H4 (cell line): ENCODE measurements at places on chromosomes 2 and 18.
A peak's percentile ranks its signal among the peaks of the same experiment; 100 is the strongest.

DNA sequence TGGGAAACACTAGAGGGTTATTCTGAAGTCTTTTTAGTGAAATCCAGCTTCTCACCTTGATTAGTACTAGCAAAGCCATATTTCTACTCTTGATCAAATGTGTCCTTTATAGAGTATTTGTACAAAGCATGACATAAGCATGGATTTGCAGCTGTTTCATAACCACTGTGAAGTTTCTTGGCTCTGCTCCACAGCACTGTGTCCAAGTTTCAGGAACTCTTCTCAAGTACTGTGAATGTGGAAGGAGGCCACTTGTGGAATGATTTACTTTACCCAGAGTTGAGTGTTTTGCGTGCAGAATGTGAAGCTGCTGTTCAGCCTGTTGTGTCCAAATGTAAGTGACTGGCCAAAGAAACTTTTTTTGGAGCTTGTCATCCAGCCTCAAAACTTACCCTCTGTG is 16.2 kb upstream of the MAPRE2 start:
- peak; percentile 29 for DNase-seq

DNA sequence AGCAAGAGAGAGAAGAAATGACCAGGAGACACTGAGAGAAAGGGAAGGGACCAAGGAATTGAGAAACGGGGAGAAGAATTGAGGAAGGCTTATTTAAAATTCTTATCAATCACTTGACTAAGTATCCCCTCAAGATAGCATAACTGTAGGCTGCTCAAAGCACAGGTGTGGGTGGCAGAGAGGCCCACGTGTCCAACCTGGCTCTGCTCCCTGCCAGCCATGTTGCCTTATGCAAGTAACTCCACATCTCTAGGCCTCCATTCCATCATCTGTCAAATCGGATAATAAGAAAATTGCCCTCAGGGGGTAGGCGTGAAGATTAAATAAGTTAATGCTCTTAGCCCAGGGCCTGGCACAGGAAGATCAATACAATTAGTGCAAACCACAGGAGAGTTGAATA is 7.4 kb upstream of the NPAS2 start:
- no peak for DNase-seq

GRCh38 chr2:129864719-129865118 is 114.7 kb upstream of the RAB6C start:
- DNase-seq, result no peak

GRCh38 chr2:102975996-102976975 is 214.5 kb downstream of the TMEM182 start:
- peak; percentile 74 for DNase-seq

DNA sequence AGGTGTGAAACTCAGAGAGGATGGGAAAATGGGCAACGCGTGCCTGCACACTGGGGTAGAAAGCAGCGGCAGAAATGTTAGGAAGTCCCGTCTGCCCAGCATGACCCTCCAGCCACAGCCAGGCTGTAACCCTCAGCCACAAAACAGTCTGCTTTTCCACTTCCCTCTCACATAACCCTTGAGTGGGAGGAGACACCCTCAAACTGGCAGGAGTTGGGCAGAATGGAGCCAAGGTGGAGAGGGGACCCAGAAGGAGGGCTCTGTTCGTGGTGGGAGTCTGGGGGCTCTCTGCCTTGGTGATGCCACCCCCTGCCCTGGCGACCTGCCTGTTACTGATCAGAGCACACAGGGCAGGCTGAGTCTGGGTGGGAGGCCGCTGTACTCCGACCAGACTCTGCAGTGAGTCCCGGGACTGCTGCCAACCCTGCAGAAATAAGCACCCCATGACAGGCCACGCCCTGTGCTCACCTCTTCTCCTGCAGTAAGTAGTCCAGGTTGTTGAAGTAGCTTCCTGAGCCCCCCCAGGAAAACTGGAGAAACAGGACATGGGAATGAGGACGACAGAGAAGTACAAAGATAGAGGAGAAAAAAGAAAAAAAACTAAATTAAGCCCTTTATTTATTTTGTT is 16.0 kb downstream of the FAM178B start:
- DNase-seq, result no peak

- peak; percentile 93 for DNase-seq
Observed at GRCh38 chr2:42138163-42139015, 30.8 kb upstream of the EML4 start.

GRCh38 chr18:23131693-23132319 is 3.5 kb upstream of the CABLES1 start:
- DNase-seq, result peak; percentile 76

GRCh38 chr2:138630164-138630563 is 128.6 kb downstream of the SPOPL start:
- no peak for DNase-seq

DNA sequence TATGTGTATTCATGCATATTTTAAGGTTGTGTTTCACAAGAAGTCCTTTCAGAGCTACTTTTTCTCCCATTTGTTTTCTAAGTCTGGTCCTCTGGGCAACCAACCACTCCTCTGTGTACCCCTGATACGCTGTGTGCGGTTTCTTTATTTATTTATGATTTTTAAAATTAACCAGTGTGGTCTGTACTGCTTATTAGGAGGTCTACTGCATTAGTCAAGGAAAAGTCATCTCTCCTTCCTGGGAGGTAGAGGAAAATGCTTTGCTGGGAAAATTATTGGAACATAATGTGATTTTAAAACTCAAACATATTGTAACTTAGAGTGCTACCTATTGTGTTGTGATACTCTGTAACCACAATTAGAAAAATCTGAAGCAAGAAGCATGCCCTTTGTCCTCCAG is 1404.3 kb downstream of the SUCLG1 start:
- no peak for DNase-seq

GRCh38 chr2:152555048-152555447 is 162.2 kb downstream of the PRPF40A start:
- no peak for DNase-seq

GRCh38 chr2:65436169-65436823 is 3.9 kb upstream of the SPRED2 start:
- DNase-seq, result peak; percentile 90

GRCh38 chr2:219362524-219363164 is 25.1 kb downstream of the DNPEP start:
- DNase-seq, result peak; percentile 99

DNA sequence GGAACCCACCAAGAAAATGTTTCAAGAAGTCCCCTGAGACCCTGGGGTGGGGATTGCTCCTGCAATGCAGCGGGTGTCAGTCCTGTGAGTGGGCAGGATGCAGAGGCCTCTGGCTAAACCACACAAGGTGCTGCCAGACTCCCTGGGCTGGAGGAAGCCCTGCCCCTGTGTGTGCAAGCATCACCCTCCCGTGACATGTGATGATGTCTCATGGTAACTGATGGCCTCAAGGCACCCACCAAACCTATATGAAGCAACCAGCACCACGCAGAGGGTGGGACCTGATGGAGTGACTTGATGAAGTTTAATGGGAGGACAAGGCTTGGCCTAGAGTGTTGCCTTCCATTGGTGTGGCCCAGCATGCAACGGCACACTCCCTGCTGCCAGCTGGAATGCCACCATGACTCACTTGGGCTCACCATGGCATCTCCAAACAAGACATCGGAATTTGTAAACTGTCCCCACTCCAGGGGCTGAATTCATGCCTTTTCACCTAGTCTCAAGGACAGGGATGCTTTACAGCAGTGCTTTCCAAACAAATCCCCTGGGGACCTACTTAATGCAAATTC is 8.7 kb upstream of the SLC14A1 start:
- DNase-seq, result peak; percentile 95

DNA sequence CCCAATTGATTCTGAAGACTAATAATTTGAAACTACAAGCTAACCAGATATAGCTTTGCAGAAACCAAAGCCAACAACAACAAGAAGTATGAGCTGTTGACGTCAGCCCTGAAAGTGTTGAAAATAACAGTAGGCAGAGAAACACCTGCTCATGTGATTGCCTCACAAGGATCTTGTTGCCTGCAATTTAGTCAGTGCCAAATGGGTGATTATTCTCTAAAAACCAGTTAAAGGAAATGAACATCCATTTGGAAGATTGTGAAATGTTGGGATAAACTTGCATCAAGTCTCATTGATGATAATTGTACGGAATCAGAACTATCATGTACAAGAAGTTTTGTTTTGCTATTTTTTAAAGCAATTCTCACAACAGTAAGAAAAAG is 2.8 kb downstream of the CYTIP start:
- DNase-seq, result no peak

GRCh38 chr18:9435041-9435440 is 40.3 kb upstream of the RALBP1 start:
- DNase-seq, result no peak

DNA sequence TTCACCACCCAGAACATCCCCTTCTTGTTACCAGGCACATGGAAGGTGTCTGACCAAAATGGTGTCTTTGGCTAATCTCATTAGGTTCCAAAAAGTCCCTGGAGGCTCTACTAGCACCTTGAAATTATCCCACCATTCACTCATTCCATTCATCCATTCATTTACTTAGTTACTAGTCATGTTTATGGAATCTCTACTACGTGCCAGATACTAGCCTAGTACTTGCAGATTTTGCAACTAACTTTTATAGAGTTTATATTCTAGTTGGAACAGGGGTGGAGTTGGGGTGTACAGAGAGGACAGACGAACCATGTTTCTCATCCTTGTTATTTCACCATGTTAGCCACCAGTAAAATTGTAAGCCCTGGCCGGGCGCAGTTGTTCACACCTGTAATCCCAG is 4.0 kb upstream of the NOP58 start:
- no peak for DNase-seq

- peak; percentile 55 for DNase-seq
Observed at GRCh38 chr2:75053484-75054112, 95.2 kb downstream of the POLE4 start.

DNA sequence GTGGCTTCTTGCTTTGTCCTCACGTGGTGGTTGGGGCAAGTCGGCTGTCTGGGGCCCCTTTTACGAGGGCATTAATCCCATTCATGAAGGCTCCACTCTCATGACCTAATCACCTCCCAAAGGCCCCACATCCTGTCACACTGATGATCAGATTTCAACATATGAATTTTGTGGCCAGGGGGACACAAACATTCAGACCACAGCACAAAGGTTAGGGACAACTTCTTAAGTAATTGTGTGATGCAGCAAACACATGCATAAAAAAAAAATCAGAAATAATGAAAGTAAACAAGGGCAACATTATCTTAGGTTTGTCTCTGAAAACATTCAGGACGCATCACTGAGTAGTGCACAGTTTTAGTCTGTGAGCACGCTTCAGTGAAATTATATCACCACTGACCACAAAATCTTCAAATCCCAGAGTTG is 54.2 kb upstream of the FRZB start:
- peak; percentile 70 for DNase-seq

DNA sequence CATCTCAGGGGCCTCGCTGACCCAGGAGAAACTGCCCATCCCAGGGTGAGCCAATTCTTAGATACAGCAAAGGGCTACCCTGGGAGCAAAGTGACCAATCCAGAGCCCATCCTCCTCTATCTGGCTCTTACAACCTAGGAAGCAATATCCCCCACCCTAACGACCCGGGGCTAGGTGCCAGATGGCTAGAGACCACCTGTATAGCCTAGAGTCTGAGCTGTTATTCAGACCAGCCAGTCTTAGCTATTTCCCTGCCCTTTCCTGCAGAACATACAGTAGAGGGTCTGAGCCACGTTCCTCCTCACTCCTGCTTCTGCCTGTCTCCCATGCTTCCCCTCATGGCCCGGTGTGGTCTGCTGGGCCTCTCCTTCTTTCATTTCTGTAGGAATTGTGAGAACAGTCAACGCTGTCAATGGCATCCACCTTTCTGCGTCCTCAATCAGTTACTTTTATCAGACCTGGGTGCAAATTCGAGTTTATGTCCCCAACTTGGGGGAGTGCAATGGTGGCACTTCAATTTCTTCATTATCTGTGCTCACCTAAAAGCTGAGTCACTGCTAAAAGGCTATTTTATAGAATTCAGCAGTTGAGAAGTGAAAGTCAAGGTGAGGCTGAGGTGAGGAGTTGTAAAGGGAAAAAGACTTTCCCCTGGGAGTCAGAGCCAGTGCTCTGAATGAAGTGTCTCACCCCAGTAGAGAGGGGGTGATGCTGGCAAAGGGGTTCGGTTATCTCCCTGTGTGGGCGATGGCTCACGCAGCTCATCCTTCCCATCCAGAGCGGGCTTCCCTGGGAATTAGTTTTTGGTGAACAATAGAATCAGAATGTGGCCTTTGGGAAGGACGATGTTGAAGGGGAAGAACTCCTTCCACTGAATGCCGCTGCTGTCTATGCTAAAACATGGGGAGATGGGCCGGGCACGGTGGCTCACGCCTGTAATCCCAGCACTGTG is 42.4 kb downstream of the LONRF2 start:
- DNase-seq, result no peak

GRCh38 chr2:205408696-205409095 is 273.6 kb upstream of the NRP2 start:
- no peak for DNase-seq

- DNase-seq, result no peak
Observed at GRCh38 chr2:28336982-28337627, 55.6 kb upstream of the FOSL2 start.

DNA sequence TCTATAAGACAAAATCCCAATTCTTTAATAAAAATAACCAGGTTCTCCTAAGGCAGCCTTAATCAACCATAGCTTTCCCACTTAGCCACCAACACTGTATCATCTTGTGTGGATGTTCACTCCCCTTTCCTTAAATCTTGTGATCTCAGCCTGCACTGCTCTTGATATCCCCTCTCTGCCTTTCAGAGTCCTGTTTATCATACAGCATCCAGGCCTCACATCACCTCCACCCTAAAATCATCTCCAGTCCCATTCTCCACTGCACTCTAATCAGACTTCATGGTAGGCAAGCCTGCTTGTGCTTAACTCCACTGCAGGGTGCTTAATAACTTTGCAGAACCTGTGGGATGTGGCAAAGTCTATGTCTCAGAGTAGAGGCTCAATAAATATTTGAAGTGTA is 18.8 kb downstream of the ARHGAP15 start:
- DNase-seq, result no peak

DNA sequence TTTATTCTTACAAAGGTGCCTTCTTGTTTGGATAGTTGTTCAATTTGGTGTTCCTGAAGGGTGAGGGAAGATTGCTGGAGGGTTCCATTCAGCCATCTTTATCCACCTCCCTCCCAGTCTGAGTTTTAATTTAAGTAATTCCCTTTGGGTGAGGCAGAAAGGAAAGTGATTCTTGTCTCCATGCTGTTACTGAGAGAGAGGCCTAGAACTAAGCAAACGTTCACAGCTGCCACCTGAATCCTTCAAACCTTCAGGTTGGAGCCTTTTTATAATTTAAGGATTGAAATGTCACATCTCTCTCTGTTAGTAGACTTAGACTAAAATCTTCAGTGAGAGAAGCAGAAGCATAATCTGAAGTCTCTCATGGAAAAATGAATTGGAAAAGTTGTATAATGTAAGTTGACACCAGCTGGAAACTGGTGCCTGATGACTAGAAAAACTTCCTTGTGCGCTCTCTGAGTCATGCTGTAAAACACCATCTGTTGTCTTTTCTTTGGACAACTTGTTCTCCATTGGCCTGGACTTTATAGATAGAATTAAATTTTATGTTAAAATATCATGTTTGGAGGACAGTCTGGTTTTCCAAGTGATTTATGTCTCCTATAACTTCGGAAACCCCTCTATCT is 14.6 kb downstream of the STRADB start:
- no peak for DNase-seq

GRCh38 chr2:5176764-5177163 is 515.4 kb upstream of the SOX11 start:
- DNase-seq, result no peak

- DNase-seq, result peak; percentile 11
Observed at GRCh38 chr2:209977386-209978239, 24.8 kb upstream of the RPE start.
